ENCODE measurements at places on chromosomes 3 and 15. TPM values are rescaled to one million over a fixed set of nuclear protein-coding genes. Genes with fewer than 3 reads are reported as not detected.

The DNASE1L3 gene
- not detected for total RNA-seq

The KY gene
- total RNA-seq = 0.69 TPM

The PDZRN3 gene
- total RNA-seq = 33.9 TPM

The CFAP44 gene
- total RNA-seq = 4.4 TPM

The TASOR gene
- total RNA-seq = 79.9 TPM

The RAB8B gene
- 71.6 TPM for total RNA-seq

The EPHA3 gene
- total RNA-seq = 0.16 TPM

The ENTPD3 gene
- 0.09 TPM for total RNA-seq

The NOX5 gene
- 1.8 TPM for total RNA-seq

The CHRM5 gene
- under 0.01 TPM for total RNA-seq

The RTP1 gene
- not detected for total RNA-seq

The SCN11A gene
- total RNA-seq = not detected

The TRIM42 gene
- total RNA-seq = not detected

The CCR8 gene
- not detected for total RNA-seq

The CCDC54 gene
- not detected for total RNA-seq

The SLC12A1 gene
- not detected for total RNA-seq

The CYP1A2 gene
- not detected for total RNA-seq

The IGDCC3 gene
- total RNA-seq = not detected

The IL17RE gene
- 0.63 TPM for total RNA-seq

The STARD9 gene
- 6.1 TPM for total RNA-seq
